ENCODE measurements at places on chromosomes 12 and 14.

- no peak for DNase-seq
Measured at GRCh38 chr14:57199921-57200320, 68.8 kb downstream of the EXOC5 start.

- no peak for DNase-seq
Measured at GRCh38 chr14:58829594-58829993, 191.8 kb downstream of the DACT1 start.

DNA sequence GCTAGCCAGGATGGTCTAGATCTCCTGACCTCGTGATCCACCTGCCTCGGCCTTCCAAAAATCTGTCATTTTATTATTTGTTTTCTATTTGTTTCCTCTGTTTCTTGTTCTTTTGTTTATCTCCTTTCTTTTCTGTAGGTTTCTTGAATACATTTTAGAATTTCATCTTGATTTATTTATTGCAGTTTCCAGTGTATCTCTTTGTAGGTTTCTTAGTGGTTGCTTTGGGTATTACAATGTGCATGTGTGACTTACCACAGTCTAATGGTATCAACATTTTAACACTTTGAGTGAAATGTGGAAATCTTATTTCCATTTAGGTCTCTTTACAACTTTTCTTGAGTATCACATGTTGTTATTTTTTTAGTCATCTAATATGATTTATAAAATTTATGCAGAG is 29.9 kb upstream of the MUCL1 start:
- DNase-seq: no peak

- no peak for DNase-seq
Measured at GRCh38 chr12:109014984-109015765, 5.7 kb downstream of the SVOP start.

DNA sequence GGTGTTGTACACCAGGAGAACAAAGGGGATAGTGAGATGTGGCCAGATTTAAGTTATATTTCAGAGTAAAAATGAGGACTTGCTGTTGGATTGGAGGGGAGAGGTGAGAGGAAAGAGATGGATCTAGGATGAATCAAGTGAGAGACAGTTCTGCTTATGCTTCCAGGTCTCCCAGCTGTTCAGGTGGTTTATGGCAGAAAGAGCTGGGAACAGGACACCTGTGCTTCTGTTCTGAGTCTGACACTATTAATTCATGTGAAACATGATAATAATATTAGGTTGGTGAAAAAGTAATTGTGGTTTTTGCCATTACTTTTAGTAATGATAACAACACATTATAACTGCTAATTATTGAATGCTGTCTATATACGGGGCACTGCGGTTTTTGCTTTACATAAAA is 55.7 kb downstream of the SLC15A5 start:
- no peak for DNase-seq

DNA sequence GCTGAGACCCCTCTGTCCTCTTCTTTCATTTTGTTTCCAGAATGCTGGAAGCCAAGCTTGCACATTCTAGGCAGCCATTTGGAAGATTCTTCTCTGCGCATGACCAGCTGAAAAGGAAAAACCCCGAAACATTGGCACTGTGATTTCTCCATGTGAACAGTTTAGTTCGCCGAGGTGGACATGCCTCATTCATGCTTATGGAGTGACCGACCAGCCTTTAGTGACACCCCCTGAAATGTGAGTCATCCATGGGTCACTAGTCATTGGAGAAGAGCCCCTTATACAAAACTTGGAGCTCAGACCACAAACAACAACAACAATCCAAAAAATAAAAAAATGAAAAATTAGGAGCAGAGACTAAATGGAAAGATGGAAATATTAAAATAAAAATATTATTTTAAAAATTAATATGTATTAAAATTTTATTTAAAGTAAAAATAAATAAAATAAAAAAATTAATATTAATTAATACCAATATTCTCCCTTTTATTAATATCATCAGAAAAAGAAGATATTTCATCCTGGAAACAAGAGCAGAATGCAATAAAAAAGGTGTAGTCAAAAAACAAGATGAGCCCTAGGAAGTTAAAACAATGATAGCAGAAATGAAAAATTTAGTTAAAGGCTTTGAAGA is 9.5 kb upstream of the KRT7 start:
- no peak for DNase-seq

GRCh38 chr12:100077367-100077766 is 65.3 kb downstream of the BLTP3B start:
- no peak for DNase-seq

- DNase-seq: no peak
Measured at GRCh38 chr12:64059685-64060084, 162.4 kb downstream of the KICS2 start.

DNA sequence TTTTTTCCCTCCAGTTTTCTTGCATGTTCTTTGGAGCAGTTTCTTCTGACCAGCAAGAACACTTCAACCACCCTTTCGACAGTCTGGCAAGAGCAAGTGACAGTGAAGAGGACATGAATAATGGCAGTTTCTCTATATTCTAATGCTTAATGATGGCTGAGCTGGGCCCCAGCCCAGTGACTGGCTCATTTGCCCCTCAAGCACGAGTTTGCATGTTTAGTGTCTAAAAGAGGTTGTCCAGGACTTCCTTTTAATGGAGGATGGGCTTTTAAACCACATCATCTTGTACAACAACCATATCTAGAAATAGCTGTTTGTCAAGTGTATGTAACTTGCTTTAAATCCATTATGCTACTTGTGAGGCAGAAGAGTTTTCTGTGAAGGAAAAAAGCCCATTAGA is 28.4 kb downstream of the RAD9B start:
- no peak for DNase-seq

DNA sequence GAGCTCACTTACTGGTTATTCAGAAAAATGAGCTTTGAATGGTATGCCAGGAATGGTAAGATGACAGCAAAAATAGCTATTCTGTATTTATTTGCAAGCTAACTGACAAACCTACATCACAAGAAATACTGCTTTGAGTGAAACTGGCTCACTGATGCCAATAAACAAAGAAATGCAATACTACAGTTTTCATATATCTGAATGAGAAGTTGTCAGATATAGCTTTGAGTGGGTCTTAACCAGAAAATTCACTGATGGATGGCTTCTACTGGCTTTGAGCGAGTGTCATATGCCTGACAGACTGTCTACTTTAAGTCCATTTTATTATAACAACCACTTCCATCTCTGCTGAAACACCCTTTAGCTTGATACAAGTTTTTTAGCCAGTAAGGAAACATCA is 330.1 kb downstream of the NELL2 start:
- DNase-seq: no peak

DNA sequence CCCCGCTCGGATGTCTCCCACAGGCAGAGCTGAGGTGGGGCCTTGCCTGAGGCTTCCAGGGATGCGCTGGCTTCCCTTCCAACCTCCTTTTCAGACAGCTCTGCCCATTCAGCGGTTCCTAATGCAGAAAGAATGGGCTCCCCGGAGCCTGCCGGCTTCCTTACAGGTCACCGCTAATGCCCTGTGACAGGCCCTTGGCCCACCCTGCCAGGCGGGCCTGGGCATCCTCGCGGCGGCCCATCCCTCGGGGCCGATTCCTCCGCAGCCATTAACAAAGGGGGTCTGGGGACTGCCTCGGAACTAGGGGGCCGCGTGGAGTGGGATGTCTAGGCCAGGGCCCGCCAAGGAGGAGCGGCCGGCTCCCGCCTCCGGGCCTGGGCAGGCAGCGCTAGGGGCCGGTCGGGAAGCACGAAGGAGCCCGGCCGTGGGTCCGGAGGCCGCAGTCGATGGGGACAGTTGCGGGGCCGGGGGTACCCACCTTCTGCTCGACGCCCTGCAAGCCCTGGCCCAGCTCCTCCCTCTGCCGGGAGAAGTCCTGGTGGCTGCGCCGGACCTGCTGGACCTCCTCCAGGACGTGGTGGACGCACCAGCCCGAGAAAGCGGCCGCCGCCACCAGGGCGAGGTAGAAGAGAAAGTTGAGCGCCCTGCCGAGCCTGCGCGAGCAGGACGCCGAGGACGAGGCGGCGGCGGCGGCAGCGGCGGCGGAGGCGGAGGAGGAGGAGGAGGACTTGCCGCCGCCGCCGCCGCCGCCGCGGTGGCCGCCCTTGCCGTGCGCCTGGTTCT is 738 bp downstream of the CKAP4 start:
- DNase-seq: peak; percentile 39

- DNase-seq: no peak
Measured at GRCh38 chr12:65875640-65876071, 51.4 kb downstream of the HMGA2 start.

- no peak for DNase-seq
Measured at GRCh38 chr14:52069307-52070050, 620 bp upstream of the NID2 start.

DNA sequence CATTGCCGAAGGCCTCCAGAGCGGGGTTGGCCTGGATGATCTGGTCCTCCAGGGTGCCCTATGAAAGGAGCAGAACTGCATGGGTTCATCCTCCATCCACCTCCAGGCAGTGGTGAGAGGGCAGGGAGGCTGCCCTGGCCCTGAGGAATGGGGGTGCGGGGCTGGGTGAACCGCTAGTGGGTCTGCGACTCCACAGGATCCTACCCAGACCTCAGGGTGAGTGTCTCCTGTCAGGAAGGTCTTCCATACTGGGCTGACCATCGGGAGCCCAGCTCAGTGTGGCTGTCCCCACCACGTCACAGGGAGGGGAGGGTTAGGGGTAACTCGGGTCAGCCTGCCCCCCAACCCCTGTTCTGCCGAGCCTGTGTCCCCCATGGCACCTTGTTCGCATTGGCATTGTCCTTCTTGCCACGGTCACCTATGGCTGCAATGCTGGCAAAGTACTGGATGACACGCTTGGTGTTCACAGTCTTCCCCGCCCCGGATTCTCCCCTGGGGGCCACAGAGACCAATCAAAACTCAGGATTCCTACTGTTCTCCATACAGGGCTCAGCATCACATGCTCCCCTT is 3.7 kb downstream of the MYH6 start:
- DNase-seq: no peak

DNA sequence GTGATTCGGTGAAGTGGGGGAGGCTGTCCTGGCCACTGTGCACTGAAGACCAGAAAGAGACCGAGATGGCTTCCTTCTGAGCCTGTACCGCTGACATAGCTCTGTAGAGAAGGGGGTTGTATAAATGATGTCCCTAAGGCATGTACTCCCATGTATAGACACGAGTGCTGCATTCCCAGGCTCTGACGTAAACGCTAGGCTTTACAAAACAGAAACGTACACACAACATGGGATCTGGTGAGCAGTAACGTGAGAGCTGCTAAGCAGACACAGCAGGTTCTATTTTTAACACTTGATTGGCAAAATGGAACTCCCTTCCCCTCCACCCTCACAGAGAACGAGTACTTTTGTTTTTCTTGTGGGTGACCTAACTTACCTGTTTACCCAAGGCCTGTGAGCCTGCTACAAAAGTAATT is 35.9 kb downstream of the ACADS start:
- DNase-seq: no peak

DNA sequence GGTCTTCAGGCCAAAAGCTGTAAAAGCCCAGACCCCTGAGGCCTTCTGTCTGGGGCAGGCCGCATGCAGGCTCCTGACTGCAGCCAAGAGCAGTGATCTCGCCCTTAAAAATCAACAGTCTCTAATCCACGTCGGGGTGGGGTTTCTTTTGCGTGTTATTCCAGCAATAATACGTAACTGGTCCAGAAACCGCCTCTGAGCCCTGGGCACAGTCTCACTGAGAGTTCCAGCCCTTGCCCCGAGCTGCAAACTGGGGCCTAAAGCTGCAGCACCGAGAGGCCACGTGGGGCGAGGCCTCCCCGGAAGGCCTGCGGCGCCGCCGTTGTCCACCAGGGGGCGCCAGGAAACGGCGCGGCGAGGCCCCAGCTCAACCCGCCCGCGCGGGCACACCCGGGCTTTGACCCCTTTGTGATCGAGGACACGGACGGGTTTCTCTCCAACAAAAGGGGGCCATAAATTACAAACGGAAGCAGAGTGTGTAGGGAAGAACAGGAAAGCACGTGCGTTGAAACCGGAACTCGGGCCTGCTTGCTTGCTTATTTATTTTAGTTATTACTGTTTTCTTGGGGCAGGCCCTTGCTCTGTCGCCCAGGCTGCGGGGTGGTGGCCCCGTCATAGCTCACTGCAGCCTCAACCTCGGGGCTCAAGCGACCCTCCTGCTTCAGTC is 87.2 kb downstream of the NINJ2 start:
- DNase-seq: peak; percentile 84

DNA sequence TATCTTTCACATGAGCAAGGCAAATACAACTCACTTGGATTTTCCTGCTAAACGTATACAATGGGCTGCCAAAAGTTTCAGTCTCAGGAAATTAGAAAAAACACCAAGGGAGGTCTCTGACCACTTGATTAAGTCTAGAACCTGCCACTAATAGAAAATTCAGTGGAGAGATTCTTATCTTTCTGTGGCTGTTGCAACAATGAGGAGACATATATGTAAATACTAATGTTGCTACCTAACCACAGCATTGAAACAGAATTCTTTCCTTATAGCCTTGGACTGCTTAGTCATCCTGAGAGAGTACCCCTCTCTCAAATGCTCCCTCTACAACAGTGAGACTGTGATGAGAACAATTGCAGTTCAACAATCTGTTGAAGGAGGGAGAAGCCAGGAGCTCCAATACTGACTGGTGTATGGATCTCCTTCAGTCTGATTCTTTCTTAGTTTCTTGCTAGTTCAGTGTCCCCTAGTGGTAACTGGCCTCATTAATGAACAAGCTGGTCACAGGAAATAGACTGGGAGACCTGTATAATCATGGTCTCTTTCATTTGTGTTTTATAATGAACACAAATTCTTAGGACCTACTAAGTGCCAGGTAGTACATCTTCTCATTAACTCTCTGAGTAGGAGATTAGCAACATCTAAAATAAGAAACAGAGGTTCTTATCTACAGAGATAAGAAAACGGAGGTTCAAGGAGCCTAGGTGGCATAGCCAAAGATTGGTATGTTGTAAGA is 164.5 kb downstream of the SLC38A4 start:
- DNase-seq: peak; percentile 39

DNA sequence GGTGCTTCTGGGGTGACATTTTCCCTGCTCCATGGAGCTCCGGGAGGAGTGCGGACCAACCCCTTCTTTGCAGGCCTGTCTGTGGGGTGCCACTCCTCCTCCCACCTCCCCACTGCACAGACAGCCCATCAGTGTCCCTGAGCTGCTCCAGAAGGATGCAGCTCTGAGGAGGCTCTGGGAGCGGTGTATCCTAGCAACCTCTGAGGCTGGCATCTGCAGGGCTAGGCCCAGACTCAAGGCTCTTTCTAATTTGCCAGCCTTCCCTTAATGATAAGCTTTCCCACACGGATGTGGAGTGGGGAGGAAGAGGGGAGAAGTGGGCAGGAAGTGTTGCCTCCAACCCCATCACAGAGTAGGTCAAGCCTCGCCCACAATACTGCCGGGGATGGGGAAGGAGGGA is 59.7 kb downstream of the CALM1 start:
- DNase-seq: no peak

GRCh38 chr12:124368421-124369032 is 73.6 kb downstream of the RFLNA start:
- DNase-seq: no peak
